ENCODE measurements at places on chromosomes 3 and 15.

DNA sequence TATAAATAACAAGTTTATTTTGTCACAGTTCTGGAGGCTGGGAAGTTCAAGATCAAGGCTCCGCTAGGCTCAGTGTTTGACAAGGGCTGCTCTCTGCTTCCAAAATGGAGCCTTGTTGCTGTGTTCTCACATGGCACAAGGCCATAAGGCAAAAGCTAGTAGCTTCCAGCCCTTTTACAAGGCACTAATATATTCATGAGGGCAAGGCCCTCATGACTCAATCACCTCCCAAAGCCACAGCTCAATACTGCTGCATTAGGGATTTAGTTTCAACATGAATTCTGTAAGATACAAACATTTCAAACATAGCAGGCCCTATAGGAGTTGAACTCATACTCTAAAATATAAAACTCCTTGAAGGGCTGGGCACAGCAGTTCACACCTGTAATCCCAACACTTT lies 30.2 kb downstream of the ZBTB11 start:
- DNase-seq = no peak

GRCh38 chr3:134406331-134407238 lies 32.3 kb upstream of the AMOTL2 start:
- DNase-seq = no peak

DNA sequence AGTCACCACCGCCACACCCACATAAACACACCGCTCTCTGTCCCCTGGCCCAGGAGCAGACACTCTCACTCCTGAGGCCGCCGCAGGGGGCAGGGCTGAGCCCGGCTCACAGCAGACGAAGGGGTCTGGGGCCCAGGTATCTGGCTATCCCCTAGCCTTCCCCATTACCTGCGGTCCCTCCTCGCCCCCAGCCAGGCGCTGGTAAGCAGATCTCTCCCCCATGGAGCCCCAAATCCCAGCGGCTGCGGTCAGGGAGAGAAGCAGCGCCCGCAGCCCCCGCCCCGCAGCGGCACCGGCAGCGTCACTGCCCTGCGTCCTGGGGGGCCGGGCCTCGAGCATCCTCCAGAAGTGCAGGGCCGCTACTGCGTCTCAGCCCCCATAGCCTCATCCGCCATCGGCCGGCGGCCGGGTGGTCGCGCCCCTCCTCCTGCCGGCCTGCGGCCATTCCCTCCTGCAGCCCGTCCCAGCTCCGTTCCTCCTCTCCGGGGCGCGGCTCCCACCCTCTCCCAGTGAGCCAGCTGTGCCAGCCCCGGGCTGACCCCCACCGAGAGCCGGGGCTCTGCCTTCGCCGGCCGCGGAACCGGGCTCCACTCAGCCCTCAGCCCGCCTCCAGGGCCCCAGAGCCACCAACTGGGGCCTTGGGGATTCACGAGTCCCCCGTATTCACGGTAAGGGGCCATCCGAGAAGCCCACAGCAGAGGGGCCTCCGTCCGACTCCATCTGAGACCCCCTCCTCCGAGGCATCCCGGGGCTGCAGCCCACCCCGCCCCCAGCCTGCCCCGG lies 13.1 kb downstream of the TNK2 start:
- DNase-seq = peak; percentile 63

GRCh38 chr3:123926396-123926795 lies 34.6 kb downstream of the CCDC14 start:
- DNase-seq = no peak

GRCh38 chr3:157499342-157499963 lies 3.8 kb downstream of the VEPH1 start:
- DNase-seq = no peak

DNA sequence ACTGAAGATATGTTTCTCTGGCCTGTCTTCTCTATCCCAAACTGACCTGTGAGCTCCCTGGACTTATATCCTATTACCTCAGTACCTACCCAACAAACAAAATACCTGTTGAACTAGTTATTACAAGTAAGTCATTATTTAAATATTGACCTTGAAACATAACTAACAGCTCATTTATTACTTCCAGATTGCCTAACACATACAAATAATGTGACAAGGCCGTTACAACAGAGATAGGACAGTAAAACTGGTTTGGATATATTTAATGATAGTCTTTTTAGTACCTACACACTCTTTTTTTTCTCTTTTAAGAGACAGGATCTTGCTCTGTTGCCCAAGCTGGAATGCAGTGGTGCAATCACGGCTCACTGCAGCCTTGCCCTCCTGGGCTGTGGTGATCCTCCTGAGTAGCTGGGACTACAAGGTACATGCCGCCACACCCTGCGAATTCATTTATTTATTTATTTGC lies 145.0 kb downstream of the ADAM10 start:
- no peak for DNase-seq

GRCh38 chr15:76162784-76163456 lies 103.1 kb downstream of the TMEM266 start:
- DNase-seq = no peak

GRCh38 chr15:44066211-44066827 lies 128.8 kb downstream of the FRMD5 start:
- peak; percentile 29 for DNase-seq

- DNase-seq = no peak
Observed at GRCh38 chr3:41898631-41899030, 63.3 kb downstream of the ULK4 start.

DNA sequence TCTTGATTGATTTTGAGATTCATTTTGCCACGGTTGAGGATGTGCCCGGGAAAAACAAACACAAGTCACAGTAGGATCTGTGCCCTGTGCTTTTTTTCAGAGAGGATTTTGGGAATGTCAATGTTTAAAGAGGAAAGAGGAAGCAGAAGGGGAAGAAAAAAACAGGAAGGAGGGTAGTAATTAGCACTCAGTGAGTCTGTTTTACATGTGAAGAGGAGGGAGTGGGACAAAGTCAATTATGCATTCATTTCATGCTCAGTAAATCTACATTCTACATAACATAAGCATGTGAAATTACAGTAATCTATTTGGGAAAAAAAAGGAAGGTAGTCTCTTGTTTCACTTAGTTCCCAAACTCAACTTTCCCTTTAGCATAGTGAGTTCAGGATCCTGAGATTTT lies 18.3 kb upstream of the CD200 start:
- DNase-seq = no peak

DNA sequence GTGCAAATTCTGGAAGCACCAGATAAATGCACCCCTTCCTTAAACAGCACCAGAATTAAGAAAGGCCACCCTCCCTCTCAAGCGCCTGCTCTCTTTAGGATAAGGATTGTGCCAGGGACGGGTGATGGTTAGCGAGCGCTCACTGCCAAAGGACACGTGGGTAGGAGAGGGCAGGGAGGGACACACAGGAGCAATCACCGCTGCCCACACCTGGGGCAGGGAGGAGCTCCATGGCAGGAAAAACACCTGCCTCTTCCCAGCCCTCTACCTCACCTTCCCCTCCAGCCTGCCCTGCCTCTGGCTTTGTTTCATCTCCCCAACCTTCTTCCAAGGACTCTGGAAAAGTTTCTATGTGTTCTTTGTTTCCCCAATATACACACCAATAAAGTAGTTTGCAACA lies 7.3 kb upstream of the SPATA12 start:
- DNase-seq = no peak

DNA sequence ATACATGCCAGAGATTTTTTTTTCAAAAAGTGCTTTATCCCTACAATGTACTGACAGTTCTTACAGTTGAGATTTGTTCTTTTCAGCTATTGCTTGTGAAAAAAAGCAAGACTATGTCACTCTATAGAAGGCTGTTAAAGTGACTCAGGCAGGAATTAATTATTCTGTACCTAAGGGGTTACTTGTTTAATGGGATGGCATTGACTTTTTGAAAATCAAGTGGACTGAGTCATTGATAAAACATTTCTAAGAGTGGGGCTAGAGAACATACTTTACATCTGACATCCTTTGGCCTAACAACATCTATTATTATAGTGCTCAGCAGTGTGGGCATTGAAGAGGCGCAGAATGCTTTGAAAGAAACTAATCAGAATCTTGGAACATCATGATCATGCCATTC lies 34.3 kb downstream of the INTS14 start:
- DNase-seq = no peak

DNA sequence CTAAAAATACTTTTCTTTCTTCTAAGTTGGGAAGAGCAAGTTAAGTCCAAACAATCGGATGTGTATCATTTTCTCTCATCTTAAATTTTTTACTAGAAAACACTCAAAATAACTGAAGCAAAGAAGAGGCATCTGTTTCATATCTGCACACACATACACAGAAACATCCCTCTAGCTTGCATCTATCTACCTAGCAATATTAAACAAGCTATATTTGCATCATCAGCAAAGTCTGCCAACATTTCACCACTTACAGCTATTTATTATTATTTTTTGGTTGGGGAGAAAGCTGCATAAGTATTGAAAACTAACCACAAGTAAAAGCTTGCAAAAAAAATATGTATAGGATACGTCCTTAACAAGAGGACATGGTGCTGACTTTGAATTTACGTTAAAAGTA lies 1.9 kb downstream of the GOLIM4 start:
- DNase-seq = no peak

DNA sequence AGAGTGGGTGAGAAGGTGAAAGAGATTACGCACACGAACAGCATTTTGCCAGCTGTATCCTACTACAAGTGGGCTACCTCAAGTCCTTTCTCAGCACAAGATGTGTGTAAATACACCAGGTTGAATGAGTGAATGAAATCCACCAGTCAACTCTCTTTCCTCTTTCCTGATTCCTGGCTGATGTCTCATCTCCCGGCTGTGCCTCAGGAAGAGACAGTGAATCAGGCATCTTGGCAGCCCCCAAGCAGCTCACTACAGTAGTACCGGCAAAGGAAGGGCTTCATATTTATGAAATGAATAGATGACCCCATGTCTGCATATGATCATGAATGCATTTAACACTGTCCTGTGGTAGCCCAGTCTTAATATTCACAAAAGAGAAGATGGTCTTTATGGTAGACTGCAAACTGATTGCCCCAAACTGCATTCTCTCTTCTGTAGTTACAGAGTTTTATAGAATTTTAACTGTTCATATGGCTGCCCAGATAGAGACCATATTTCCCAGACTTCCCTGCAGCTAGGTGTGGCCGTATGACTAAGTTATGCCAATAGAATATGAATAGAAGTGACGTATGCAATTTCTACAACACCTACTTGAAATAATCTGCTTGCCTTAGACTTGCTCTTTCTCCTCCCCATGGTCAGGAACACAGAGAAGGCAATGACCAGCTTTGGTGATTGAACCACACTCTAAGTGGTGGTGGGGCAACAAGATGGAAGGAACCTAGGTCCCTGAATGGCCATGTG lies 22.7 kb downstream of the MGLL start:
- DNase-seq = no peak

DNA sequence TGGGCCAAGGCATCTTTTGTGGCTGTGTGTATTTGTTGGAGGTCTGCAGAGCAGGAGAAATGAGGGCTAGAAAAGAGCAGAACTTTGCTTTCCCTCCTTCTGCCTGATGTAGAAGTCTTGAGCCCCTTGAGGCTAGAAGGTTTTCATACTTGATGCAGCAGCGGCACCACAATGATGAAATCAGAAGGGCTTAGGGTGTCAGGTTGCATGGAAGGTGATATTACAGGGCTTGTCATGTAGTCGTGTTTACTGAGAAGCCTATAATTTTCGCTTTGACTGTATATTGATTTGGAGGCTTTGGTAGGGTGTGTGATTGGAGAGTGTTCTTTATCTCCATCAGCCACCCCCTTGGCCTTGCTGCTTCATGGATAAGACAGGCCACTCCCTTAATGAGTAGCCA lies 339.8 kb downstream of the THSD4 start:
- no peak for DNase-seq

- no peak for DNase-seq
Observed at GRCh38 chr3:72384602-72385001, 463.6 kb downstream of the SHQ1 start.

DNA sequence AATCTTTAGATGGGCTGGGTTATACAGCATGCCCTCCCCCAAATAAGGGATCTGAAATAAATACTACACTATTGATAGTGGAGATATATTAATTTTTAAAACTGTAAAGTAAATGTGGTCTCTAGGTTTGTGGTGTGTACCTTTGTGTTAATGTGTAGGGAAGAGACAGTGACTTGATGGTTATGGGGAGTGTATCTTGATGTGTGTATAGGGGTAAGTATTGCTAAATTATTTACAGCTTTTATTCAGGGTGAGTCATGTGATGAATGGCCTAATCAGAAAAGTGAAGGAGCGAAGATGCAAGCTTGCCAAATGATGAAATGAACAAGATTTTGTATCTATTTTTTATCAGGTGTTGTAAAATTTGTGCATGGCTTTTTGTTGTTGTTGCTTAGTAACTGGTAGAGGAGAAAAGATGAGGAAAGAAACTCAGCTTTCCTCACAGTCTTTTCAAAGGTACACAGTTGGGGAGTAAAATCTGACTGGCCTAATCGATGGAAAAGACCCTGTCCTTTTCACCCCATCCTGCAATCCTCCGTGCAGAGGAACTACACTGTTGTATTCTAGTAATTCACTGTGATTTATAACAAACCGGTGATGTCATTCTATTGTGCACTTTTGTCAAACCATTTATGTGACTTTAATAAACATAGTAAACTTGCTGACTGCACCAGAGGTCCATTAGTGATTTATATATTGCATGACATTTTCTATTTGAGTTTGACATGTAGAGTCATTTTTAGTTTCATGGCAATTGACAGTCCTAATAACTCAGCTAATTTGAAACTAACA lies 17.7 kb downstream of the FEM1B start:
- DNase-seq = no peak

GRCh38 chr3:101690972-101691371 lies 4.5 kb upstream of the RPL24 start:
- no peak for DNase-seq

GRCh38 chr3:119745942-119746341 lies 36.0 kb upstream of the NR1I2 start:
- no peak for DNase-seq

GRCh38 chr3:140724856-140725812 lies 47.3 kb downstream of the TRIM42 start:
- DNase-seq = no peak

- DNase-seq = no peak
Observed at GRCh38 chr3:152696962-152697361, 138.0 kb upstream of the P2RY1 start.

DNA sequence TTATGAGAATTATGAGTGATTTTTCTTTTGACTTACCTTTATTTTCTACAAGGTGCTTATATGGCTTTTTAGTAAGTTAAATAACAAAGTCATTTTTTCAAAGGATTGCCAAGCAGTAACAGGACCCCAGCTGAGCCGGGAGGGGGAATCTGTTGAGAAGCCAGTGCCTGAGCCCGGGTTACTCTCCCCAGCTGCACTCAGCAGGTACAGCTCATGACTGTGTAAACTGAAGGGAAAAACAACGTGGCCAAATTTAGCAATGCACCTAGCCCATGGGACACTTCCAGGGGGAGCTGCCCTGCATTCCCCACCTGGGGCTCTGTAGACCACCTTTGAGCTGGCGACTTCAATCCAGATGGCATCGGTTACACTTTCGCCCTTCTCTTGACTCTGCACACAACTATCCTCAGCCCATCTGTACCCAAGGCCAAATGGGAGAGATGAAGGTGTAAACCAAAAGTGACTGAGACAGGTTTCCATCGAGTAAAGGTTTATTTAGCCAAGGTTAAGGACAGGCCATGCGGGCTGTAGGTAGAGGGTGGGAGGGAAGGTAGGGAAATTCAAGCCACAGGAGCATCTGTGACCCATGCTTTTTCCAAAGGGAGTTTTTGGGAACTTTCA lies 18.2 kb upstream of the HCN4 start:
- no peak for DNase-seq

GRCh38 chr15:45458746-45459403 lies 63.7 kb downstream of the SLC30A4 start:
- peak; percentile 72 for DNase-seq
